ENCODE measurements at places on chromosomes 1 and 21.

- DNase-seq = no peak
Observed at GRCh38 chr21:36212513-36212780, 55.8 kb downstream of the DOP1B start.

GRCh38 chr1:49340576-49340975, 563.9 kb upstream of the BEND5 start:
- no peak for DNase-seq

DNA sequence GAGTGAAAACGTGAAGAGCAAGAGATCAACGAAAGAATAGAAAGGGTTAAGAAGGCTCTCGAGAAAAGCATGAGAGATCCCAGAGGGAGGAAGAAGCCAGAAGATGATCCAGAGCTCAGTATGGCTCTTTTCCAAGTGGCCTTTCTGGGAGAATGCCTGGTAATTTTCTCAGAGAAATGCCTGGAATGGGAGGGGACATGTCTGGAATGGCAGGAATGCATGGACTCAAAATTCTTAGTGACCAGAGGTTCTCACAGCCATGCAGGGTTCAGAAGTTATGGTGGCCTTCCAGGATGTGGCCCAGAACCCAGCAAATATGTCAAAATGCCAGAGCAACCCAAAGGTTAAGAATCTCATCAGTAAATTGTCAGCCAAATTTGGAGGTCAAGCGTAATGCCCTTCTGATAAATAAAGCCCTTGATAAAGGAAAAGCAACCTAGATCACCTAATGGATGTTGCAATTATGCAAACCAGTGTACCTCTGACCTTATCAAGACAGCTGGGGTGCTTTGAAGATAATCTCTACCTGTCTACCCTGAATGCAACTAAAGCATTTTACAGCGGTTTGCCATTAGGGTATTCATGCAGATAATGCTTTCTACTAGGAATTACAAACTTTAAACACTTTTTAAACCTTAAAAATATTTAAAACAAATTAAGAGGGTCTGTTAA, 53.1 kb downstream of the NBPF6 start:
- DNase-seq = no peak

- no peak for DNase-seq
Observed at GRCh38 chr1:230113593-230114236, 46.7 kb downstream of the GALNT2 start.

GRCh38 chr1:48344373-48344772, 121.9 kb downstream of the SLC5A9 start:
- no peak for DNase-seq

DNA sequence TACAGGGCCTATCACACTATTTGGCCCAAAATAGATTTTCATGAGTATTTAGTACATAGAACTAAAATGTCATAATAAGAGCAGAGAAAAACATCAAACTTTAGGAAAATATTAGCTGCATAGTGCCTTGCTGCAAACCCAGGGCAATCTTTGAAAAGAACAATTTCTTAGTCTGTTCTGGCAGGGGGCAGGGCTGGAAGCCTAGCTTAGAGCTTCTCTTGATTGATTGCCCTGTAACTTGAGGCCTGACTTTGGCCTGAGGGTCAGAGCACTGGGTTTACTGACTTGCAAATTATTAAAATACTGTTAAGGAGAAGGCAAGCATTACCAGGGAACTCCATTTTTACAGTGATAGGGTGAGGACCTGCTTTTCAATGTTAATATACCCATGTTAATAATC, 115.8 kb upstream of the SPAG17 start:
- no peak for DNase-seq

GRCh38 chr1:229019663-229020271, 251.1 kb upstream of the RAB4A start:
- DNase-seq = no peak

DNA sequence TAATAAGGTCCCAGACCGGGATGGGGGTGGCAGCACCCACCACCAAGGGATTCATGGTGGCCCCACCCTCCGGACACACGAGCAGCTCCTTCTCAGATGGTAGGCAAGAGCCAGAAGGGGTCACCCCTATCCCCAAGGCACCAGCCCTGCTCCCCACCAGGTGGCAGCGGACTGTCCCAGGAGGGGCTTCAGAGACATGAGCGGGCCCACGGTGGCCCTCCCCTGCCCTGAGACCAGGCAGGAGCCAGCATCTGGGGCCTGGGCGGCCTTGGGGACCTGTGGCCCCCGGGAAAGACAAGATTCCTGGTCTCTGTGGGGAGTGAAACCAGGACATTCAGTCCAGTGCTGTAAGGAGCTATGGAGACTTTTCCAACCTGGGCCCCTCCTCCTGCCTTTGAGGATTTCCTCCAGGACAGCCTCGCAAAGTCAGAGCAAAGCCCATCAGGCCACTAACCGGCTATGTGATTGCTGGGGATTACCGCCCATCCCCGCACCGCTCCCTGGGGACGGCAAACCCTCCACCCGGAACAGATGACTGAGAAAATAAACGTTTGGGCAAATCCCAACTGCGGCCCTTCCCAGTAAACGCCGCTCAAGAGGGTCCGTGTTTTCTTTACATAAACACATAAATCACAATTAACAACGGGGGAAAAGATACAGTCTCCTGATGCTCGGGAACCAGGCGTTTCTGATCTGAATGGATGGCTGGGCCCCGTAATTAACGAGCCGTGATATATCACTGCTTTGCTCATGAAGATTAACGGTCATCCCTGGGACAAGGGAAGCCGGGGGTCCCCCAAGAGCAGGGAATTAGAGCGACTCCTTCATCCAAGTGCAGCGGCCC, 50.9 kb upstream of the ARHGEF16 start:
- DNase-seq = no peak

Data from activated T-helper 1 cell treated with Interleukin-2 at 50 U/mL for 16 hours (primary cell).